ENCODE measurements at places on chromosomes 4 and X. TPM values are rescaled to one million over a fixed set of nuclear protein-coding genes. Genes with fewer than 3 reads are reported as not detected.

Gene INPP4B
- total RNA-seq = 3.9 TPM

DNA sequence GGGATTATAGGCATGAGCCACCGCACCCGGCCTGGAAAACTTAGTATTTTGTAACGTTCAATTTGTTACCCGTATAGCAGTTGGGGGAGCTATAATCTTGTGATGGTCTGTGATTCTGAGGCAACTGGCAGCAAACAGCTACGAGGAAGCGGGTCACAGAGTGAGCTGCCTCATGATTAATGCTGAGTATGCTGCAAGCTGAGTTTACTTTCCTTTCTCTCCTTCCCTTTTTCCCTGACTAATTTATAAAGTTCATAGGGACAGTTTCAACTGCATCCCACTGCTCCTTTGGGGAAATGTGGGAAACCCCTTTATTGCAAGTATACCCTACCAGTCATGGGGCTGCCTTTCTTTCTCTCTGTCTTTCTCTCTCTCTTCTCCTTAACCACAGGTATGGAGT, 17.7 kb upstream of the ELOVL6 start:
- DNase-seq = no peak

DNA sequence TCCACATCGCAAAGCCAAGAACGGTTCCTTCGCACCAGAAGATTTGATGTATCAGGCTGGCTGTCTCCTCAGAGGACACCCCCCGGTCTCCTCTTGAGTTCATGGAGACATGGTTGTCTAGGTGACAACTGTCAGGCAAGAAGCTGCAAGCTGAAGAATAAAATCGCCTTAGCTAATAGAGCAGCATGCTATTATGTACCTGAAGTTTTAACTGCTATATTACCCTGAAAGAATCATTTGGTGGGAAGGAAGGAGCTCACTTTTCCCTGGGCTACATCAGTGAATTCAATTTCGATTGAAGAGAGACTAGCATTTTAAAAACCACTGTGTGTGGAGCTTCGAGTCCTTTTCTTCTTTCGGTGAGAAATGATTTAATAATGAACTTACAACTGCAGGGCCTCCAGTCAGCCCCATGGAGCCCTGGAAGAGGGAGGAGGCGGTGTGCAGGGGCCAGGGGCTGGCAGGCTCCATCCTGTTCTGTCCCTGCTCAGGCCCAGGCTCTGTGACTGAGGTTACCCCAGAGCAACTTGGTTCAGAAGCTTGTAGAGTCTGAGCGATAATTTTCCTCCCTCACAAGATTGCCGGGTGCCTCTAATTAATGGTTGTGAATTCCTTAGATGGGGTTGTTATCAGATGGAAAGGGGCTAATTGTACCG, 191.3 kb downstream of the MID1IP1 start:
- DNase-seq = no peak

- no peak for DNase-seq
These were observed 1066.0 kb downstream of the FSTL5 start for GRCh38 chr4:161097821-161098220.

- no peak for DNase-seq
These were observed 1.5 kb upstream of the UGT2A3 start for GRCh38 chr4:68953056-68953596.

- no peak for DNase-seq
These were observed 5.7 kb upstream of the PPEF2 start for GRCh38 chr4:75907966-75908365.

Measured in pulmonary artery endothelial cell (primary cell).